ENCODE measurements at places on chromosomes 7 and 10. TPM values are rescaled to one million over a fixed set of nuclear protein-coding genes. Genes with fewer than 3 reads are reported as not detected.

Gene POT1
- total RNA-seq, result 23.4 TPM

Gene MNX1
- not detected for total RNA-seq

Gene MPP7
- 18.1 TPM for total RNA-seq

Gene CNTNAP2
- 1.7 TPM for total RNA-seq

Gene CDK14
- total RNA-seq, result 55.4 TPM
